ENCODE measurements at places on chromosomes 7 and 10.

DNA sequence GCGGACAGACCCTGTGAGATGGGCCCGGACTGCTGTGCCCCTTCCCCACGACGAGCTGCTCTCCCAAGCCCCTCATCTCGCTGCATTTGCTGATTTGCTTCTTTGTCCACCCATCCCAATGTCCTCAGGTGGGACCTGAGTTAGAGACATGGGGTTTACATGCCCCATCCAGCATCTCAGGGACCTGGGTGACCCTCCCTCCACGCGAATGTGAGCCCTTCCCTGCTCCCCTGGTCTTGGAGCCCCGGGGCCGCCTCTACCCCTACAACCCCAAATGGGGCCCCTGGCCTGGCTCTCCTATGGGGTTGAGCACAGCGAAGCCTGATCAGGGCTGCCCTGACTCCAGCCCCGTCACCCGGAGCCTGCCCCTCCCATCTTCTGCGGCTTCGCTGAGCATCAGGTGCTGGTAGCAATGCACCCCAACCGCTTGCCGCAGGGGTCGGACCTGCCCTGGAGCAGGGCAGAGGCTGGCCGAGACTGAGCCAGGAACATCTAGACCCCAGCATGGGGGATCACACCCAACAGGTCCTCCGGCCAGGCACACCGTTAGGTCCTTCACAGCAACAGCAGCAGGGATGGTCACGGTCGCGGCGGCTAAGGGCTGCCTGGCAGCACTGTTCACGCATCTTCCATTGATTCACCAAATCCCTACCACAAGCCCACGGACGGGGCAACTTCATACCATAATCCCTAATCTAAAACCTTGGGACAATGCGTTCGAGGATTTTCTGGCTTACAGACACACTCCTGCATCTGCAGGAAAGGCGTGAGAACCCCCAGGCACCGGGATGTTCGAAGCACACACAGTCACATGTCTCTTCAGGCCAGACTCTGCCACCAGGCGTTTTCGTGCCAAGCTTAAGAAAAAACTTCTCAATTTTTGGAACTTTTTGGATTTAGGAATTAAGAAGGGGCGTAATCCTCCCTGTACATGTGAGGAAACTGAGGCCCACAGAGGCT lies 15.5 kb downstream of the WDR86 start:
- no peak for DNase-seq

- no peak for DNase-seq
These were observed 29.7 kb downstream of the PIP4K2A start for GRCh38 chr10:22684699-22685098.

DNA sequence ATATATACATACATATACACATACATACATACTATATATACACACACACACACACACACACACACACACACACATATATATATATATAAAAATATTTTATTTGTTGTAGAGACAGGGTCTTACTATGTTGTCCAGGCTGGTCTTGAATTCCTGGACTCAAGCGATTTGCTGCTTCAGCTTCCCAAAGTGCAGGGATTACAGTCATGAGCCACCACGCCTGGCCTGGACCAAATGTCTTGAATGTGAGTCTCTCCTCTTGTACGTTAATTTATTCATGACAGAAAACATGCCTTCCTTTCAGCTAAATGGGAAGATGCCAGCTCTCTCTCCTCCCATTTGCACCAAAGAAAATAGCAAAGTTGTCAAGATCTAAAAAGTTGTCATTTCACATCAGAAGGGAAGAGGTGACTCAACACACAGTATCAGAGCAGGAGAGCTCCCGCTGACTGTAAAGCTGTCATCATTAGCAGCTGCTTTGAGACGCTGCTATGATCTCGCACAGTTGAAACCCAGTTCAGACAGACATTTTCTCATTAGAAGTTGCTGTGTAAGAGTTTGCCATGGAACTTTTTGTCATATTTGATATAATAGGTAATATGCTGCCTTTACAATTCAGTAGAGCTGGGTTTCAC lies 224.3 kb downstream of the SFMBT2 start:
- DNase-seq, result no peak

GRCh38 chr7:19362099-19362498 lies 216.9 kb upstream of the FERD3L start:
- DNase-seq, result peak; percentile 51

GRCh38 chr7:141128931-141129330 lies 55.1 kb downstream of the TMEM178B start:
- no peak for DNase-seq

DNA sequence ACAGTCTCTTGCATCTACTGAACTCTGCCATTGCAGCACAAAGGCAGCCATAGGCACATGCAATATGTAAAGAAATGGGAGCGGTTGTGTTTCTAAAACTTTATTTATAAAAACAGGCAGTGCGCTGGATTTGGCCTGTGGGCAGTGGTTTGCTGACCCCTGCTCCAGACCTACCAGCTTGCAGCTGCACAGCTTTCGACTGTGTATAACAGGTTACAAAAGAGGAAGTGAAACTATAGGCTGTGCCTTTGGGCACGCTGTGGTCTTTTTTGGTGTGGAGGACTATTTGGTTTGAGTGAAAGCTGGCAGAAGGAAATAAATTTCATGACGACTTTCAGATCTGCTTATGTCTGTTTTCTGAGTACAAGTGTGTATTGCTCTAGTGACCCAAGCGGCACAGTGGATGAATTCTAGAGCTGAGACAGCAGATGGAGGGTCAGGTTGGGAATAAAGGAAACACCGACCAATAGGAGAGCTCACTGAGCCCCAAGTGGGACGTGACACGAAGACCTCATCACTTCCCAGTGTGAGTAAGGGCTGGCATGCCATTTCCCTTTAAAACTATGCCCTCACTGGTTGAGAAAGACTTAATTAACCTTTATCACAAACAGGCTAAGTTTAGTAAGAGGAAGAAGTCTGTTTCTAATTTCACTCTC lies 152.7 kb downstream of the ANK3 start:
- no peak for DNase-seq

All from HS-27A (cell line).